ENCODE measurements at places on chromosomes 7 and 10.

DNA sequence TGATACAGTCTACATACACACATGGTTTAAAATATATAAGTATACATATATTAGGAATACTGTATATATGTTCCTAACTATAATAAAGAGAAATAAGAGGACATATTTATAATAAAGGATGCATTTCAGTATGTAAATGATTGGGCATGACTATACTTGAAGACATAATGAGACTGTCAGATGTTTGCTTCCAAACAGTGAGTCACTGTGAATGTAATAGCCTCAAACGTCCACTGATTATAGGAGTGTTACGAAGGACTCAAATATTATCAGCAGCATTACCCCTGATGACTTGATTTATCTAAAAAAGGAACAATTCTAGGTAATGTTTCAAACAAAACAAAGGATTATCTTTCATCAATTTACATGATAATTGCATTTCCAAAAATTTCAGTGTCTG lies 39.9 kb upstream of the NRBF2 start:
- no peak for DNase-seq

GRCh38 chr7:142535123-142535779 lies 214.0 kb upstream of the PRSS1 start:
- DNase-seq, result peak; percentile 42

GRCh38 chr7:3648276-3648675 lies 347.2 kb downstream of the SDK1 start:
- DNase-seq, result no peak

DNA sequence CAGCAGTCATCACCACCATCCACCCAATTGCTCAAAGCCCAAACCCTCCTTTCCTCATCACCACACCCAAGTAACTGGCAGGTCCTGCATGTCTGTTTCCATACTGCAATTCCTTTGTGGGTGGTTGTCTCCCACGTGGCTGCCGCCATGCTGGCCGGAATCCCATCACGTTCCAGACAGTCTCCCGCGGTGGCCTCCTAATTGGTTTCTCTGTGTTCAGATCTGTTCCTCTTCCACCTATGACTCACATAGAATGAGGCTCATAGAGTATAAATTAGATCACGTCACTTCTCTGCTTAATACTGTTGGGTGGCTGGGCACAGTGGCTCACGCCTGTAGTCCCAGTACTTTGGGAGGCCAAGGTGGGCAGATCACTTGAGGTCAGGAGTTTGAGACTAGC lies 813.0 kb downstream of the TYW1 start:
- DNase-seq, result no peak

DNA sequence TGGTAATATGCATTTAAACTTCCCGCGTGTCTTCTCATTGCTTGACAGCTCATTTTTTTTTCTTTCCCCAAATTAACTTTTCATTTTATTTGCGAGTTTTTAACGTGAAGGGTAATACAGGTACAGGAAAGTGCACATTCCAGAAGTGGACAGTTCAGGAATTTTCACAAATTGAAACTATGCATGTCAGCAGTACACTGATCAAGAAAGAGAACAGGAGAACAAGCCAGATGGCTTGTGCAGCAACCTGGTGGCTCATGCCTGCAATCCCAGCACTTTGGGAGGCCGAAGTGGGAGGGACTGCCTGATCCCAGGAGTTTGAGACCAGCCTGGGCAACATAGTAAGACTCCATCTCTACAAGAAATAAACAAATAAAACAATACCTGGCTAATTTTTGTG lies 28.5 kb downstream of the ARL5B start:
- no peak for DNase-seq

- no peak for DNase-seq
Measured at GRCh38 chr7:99910976-99911375, 8.4 kb downstream of the TRIM4 start.

DNA sequence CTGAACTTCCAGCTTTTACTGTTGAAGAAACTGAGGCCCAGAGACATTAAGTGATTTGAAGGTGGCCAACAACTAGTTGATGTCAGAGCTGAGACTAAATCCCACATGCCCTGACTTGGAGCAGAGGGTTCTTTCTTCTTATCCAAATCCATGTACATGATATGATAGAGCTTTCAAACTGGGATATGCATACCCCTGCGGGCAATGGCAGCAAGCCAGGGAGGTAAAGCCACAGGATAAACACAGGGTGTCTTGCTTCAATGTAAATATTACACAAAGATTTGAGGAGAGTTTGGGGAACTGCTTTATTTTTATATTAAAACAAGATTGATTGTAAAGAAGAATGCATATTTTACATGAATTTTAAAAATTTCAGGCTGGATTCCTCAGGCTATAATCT lies 2.3 kb upstream of the LRRC72 start:
- DNase-seq, result no peak

DNA sequence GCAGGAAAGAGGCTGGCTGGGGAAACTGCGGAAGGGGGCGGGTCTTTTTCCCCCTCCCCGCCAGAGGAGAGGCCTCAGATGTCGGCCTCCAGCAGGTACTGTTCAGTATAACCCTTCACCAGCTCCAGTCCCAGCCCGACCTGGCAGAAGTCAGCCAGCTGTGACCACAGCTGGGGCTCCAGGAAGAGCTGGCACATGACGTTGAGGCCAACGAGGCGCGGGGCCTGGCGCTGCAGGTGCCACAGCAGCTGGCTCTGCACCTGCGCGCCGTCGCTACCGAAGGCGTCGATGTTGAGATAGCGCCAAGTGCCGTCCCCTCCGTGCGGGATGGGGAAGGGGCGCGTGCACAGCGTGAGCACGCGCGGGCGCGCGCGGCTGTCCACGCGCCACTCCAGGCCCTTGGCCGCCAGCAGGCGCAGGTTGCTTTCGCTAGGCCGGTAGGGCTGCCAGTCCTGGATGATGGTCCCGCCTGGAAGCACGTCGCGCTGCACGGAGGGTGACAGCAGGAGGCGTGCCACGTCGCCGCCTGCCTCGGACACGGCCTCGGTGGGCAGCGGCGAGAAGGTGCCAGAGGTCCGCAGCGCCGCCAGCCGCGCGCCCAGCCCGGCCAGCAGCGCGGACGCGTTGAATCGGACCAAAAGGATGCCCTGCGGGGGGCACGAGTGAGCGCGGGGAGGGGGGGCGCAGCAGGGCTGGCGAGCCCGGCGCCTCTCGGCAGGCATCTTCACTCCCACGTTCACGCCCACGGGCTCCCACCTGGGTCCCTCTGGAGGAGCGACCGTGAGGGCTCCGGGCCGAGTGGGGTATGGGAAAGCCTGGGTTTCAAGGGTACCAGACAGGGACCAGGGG lies 6.9 kb upstream of the VGF start:
- DNase-seq, result no peak

DNA sequence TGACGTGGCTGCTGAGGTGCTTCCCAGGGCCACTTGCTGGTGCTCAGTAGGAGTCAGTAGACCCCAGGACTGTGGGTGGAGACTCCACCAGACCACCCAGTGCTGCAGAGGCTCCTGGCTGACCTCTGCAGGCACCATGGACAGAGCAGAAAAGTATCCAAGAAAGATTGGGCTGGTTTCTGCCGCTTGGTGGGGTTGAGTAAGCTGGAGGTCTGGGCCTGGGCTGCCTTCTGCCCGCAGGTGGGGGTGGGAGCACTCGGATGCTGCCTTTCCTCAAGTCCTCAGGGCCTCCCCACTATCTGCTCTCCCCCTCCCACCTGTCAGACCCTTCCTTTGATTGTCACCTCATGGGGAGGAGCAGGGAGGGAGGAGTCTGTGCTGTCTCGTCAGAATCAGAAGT lies 91.6 kb downstream of the WDR37 start:
- no peak for DNase-seq

- DNase-seq, result no peak
Measured at GRCh38 chr10:46240684-46241565, 45.9 kb upstream of the ANTXRL start.

- DNase-seq, result no peak
Measured at GRCh38 chr7:25831831-25832411, 320.1 kb upstream of the NFE2L3 start.

- no peak for DNase-seq
Measured at GRCh38 chr7:145394126-145394525, 558.3 kb upstream of the TPK1 start.

DNA sequence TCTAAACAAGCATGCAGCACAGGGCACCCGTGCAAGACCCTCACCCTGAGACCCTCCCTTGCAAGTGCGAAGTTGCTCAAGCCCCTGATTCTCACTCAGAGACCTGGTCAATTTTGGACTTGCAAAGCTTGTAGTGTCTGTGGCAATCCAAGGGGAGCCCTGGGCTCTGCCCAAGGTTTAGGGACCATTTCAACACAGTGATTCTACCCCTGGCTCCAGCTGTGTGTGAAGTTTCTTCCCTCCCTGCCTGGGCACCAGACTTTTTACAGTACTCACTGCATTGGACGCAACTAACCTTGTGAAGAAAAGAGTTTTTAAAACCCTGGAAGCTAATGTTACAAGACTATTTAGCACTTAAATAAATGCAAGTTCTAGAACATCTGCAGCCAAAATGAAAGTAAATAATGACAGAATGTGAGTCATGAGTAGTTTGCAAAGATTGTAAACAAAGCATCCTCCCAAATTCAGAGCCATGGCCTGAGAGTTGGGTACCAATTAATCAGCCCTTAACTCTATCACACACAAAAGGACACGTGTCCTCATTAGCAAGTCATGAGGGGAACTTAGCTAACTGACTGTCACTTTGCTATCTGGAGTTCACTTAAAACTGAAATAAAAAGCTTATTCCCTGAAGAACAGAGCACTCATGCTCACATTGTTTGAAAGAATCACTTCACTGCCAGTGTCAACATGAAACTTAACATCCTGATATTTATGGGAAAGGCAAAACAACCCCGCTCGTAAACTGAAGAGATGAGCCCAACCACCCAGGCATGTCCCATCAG lies 48.1 kb downstream of the RGS10 start:
- DNase-seq, result no peak

DNA sequence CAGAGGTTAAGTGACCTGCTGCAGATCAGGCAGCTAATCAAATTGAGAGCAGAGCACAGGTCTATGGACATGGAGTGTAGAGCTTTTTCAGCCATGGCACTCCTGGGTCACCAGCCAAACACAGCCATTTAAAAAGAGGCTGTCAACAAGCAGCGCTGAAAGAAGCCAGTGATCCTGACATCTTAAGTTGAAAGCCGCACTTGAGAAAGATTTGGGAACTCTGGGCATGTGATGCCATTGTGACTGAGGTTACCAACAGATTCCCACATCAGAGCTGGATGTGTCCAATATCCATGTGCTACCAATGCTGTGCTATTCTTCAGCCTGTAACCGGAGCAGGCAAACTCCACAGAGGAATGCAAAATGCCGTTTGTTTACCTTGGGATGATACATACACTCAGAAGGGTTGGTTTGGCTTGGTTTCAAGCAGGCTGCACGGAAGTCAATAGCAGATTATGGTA lies 56.2 kb upstream of the ABLIM1 start:
- no peak for DNase-seq

DNA sequence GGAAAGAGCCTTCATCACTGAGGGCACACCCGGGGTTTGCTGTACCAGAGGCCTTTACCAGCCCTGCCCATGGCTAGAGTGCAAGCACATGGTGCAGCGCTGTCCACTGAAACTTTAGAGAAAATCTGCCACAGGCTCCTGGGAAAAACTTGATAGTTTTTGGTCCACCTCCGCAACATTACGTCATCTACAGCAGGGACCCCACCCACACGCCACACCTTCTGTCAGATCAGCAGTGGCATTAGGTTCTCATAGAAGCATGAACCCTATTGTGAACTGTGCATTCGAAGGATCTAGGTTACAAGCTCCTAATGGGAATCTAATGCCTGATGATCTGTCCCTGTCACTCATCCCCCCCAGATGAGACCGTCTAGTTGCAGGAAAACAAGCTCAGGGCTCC lies 2.5 kb upstream of the ODAD2 start:
- no peak for DNase-seq

GRCh38 chr7:90610105-90610504 lies 14.0 kb downstream of the CDK14 start:
- DNase-seq, result no peak

DNA sequence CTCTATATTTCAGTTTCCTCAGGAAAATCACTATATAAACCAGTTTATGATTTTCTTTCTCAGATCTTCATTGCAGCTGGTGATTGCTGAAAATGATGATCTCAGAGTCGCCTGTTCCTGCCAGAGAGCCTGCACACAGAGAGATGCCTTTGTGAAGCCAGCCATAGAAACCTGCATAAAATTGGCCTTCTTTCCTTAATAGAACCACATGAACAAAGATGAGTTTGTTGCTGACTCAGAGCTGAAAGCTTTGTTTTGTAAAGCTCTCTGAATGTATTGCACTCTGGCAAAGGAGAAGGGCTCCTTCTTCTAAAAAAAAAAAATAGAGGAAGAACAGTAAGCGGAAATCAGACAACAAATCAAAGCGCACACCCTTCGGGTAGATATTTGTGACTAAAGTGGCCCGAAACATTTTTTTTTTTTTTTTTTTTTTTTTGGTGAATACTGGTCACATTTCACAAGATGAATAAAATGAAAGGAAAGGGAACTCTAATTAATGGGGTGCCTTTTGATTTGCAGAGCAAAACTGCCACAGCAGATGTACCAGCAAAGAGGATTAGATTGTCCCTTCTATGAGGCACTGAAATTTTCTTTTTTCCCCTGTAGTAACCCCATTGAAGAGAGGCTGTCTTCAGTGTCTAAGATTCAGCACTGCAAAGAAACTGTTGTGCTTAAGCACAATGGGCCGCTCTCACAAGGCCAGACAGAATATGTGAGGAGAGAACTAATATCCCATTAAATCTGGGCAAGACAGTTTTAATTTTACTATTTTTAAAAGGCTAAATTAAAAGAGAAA lies 75.1 kb upstream of the PTPRZ1 start:
- no peak for DNase-seq

- no peak for DNase-seq
Measured at GRCh38 chr10:37733822-37734221, 123.6 kb downstream of the ZNF248 start.

DNA sequence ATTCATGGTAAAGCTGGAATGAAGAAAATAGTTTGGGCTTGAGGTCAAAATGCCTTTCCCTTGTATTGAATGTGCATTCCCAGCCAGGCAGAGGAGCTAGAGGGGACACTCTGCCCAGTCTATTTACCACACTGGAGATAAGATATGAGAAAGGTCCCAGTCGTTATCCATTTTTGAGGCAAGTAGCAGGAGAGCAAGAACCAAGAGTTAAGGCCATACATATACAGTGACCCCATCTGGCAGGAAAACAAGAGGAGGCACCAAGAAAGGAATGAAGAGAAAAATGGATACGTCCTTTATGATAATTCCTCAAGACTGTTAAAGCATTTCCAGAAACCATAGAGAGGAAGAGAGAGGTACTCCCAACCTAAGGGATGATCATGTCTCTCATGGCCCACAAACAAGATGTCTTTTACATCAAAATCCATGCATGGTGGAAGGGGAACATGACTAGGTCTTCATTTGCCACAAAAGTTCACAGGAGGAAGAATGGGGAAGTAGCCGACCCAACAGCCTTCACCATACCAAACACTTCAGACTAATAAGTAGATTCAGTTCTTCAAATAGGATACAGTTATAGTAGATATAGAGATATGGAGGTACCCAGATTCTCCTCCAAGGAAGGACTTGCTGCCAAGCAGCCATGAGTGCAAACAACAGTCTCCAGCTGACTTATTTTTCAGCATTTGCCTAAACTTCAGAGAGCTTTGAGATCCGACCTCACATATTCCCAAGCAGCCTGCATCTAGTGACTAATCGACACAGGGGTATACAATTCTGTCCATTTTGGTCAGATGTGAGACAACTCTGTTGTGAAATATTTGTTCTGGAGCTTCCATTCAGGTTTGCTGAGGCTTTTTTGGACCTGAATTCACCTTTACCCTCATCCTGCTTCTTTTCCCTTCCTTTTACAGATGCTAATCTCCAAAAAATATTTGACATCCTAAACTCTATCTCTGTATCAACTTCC lies 61.1 kb upstream of the CCDC71L start:
- DNase-seq, result no peak

- DNase-seq, result no peak
Measured at GRCh38 chr7:2209146-2209960, 23.4 kb downstream of the MAD1L1 start.

Measured in stimulated activated CD8-positive, alpha-beta memory T cell treated with anti-CD3 and anti-CD28 coated beads, Interleukin-4, amount 100 ng/mL, for 1 hour (primary cell).